Body of pancreas (tissue), 4 donors: ENCODE measurements at places on chromosomes 2 and 18.

GRCh38 chr2:207251022-207251421 is 85.3 kb upstream of the KLF7 start:
- no peaks in the 10 kb centered on the region for H3K36me3 ChIP-seq
- no peaks in the 10 kb centered on the region for H3K4me1 ChIP-seq
- no peaks in the 10 kb centered on the region for H3K27me3 ChIP-seq
- no peak for DNase-seq
- no peak overlapping the region for H3K27ac ChIP-seq
- no peak overlapping the region for H3K4me3 ChIP-seq

GRCh38 chr18:38619129-38619528 is 1053.5 kb upstream of the CELF4 start:
- H3K27ac ChIP-seq: no peak overlapping the region
- no peak for DNase-seq
- no peaks in the 10 kb centered on the region for H3K36me3 ChIP-seq
- H3K4me3 ChIP-seq: no peak overlapping the region
- H3K27me3 ChIP-seq: no peaks in the 10 kb centered on the region

DNA sequence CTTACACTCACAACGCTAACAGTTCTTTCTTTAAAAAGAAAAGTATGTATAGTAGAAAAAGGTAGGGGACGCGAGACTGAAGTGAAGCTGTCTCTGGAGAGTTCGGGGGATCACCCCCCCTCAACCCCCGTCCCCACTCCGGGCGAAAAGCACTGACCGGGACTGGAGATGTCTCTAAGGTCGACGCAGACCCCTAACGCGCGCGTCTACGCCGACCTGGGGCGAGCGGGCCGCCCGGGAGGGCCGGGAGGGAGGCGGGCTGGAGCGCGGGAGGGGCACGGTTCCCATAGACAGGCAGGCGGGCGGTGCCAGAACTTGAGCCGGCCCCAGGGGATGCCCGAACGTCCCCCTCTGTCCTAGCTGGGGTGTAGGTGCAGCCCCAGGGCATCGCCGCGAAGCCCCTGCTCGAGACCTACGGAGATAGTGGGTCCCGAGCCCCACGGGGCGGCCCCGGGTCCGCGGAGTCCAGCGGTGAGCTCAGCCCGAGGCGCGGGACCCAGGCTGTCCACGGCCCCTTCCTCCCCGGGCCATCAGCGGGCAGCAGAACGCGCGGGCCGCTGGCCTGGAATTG is 82.2 kb downstream of the CHRNA1 start:
- peak overlapping the region; percentile 61 for H3K4me3 ChIP-seq
- peaks cover 24% of the 10 kb centered on the region for H3K4me1 ChIP-seq
- H3K27me3 ChIP-seq: no peaks in the 10 kb centered on the region
- H3K27ac ChIP-seq: no peak overlapping the region
- H3K36me3 ChIP-seq: no peaks in the 10 kb centered on the region

DNA sequence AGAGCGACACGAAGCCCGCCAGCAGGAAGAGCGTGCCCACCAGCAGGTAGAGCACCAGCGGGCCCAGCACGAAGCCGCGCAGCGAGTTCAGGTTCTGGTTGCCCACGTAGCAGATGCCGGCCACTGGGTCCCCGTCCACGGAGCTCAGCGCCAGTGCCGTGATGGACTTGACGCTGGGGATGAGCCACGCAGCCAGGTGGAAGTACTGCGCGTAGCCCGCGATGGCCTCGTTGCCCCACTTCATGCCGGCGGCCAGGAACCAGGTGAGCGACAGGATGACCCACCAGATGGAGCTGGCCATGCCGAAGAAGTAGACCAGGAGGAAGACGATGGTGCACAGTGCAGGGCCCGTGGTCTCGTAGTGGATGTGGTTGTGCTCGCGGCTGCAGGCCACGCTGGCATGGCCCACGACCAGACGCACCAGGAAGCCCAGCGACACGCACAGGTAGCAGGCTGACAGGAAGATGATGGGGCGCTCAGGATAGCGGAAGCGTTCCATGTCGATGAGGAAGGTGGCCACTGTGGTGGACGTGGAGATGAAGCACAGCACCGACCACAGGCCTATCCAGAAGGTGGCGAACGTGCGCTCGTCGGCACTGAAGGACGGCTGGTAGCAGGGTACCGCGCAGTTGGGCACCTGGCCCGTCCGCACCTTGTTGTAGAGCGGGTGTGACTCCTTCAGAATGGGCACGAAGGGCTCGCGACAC is 2.1 kb downstream of the FZD5 start:
- peak; percentile 53 for DNase-seq
- no peaks in the 10 kb centered on the region for H3K27me3 ChIP-seq

DNA sequence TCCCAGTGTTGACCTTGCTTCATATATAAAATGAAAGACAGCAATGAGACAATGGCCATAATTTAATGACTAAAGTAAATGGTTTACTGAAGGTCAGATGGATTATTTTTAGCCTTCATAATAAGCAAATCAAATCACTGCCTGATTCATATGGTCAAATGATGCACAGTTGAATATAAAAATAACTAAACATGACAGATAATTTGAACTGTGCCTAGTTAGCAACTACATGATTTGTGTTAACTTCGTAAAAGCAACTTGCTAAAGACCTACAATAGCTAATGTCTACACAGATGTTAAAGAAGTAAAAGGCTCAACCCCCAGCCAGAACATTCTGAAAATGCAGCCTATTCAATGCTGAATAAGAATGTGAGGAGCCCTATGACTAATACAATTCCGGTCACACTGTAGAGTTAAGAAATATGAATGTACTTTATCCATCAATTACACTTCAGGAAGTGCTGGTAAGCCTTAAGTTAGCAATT is 590.8 kb upstream of the CDH2 start:
- H3K27ac ChIP-seq: no peak overlapping the region
- H3K36me3 ChIP-seq: no peaks in the 10 kb centered on the region
- no peaks in the 10 kb centered on the region for H3K4me1 ChIP-seq
- no peaks in the 10 kb centered on the region for H3K27me3 ChIP-seq
- DNase-seq: no peak

GRCh38 chr2:225558399-225559071 is 159.0 kb downstream of the NYAP2 start:
- no peak for DNase-seq
- H3K4me1 ChIP-seq: no peaks in the 10 kb centered on the region
- no peak overlapping the region for H3K4me3 ChIP-seq

DNA sequence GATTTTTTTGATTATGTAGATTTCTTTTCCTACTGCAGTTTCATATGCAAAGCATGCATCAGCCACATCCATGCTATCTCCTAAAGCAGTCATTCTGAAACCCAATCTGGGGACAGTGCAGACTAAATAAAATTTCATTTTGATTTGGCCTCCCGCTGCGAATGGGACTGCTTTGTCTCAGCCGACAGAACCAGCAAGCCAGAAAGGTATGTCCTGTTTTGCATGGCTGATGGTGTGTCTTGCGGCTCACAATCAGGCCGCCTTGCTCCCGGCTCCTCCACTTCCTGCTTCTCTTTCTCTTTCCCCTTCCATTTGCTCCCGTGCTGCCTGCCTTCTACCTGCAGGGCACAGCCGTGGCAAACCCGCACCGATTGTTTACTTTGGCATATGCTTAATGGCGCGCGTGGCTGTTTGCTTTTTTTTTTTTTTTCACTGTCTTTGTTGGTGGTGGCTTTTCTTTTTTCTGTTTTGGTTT is 419.6 kb upstream of the POU3F3 start:
- H3K4me1 ChIP-seq: no peaks in the 10 kb centered on the region
- no peak overlapping the region for H3K27ac ChIP-seq
- no peaks in the 10 kb centered on the region for H3K27me3 ChIP-seq
- DNase-seq: peak; percentile 60
- H3K4me3 ChIP-seq: no peak overlapping the region

DNA sequence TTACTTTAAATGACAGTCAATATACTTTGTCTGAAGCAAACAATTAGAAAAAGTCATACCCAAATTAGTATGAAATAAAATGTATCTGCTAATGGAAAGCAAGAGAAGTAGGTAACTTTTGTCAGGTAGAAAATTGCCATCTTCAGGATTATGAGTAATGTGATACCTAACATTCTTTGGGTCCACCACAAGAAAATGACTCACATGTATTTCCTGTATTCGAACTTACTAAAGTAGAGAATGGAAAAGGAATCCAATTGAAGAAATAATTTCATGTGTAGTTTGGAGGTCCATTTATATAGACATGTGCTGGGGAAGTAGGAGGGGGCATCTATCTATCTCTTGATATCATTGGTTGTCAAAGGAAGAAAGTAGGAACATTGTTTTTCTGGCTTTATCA is 636.2 kb upstream of the CHAC2 start:
- no peaks in the 10 kb centered on the region for H3K27me3 ChIP-seq
- no peaks in the 10 kb centered on the region for H3K36me3 ChIP-seq
- H3K27ac ChIP-seq: no peak overlapping the region
- no peak overlapping the region for H3K4me3 ChIP-seq
- DNase-seq: no peak

DNA sequence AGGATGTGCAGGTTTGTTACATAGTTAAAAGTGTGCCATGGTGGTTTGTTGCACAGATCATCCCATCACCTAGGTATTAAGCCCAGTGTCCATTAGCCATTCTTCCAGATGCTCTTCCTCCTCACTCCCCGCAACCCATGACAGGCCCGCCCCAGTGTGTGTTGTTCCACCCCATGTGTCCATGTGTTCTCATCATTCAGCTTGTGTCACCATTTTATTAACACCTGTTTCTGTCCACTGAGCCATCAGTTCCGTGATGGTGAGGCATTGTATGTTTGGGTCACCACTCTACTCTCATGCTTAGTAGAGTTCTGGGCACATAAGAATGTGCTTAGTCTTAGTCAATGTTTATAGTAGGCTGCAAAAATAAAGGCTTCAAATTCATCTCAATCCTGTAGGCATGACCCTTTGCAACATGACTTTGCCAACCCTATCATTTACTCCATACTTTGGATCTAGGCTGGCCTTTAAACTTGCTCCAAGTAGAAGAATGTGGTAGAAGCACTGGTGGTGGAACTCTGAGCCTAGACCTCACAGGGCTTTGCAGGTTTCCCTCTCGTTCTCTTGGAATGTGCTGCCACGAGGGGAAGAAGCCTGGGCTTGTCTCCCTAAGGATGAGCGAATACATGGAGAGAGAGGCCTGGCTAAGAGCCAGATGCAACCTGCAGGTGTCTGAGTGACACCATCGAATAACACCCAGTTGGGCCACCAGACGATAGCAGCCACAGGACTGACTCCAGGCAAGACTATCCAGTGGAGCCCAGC is 161.5 kb downstream of the NAPG start:
- H3K27me3 ChIP-seq: no peaks in the 10 kb centered on the region
- H3K4me1 ChIP-seq: no peaks in the 10 kb centered on the region
